ENCODE measurements at places on chromosomes 16 and 17.

DNA sequence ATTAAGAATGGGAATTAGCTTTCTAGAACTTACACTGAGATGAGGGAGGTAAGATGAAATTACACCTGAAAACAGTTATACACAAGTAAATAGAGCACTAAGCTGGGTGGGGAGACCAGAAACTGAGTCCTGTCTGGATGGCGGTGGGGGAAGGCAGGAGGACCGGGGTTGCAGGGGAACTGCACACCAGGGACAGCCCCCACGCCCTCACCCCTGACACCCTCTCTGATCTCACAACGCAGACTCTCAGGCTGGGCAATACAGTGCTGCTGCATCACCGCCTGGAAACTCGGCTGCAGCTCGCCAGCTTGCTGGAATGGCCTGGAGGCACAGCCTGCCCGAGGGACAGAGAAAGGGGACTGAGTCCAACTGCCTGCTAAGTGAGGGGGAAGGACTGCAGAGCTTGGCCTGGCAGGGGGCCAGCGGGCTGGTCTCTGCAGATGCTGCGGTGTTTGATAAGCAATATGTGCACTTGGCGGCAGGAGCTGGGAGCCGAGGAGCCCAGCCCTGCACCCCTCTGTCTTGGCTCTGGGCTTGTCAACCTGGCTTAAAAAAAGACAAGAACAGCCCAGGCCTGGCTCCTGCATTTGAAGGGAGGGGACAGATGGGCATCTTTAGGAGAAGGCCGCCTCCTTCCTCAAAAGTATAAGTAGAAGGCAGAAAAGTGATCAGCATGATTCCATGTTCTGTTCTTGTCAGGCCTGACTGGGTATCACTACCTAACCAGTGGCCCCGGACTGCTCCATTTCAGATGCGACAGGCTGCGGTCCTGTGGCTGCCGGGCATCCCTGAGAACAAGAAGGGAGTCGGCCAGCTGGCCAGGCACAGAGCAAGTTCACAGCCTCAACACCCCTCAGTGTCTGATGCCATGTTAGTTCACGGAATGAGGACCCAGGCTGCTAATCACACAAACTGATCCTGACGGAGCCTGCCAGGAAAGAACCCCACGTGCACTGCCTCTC lies 30.2 kb downstream of the SPHK1 start:
- no peak for DNase-seq

DNA sequence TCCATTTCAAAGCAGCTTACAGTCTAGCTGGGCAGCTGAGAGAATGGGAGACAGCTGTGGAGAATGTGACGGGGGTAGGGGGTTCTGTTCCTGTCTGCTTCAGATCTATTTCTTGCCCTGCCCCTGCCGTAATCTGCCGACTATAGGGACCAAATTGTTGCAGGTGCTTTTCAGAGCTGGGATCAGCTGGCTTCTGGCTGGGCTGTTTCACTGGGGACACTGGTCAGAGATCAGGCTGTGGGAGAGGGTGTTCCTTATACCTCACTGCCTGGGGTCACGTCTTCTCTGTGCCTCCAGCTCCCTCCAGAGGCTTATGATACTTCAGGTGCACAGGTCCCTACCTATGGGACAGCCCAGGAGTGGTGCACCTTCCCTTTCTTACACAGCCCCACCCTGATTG lies 514.9 kb upstream of the GOT2 start:
- DNase-seq: no peak

- no peak for DNase-seq
Measured at GRCh38 chr16:2086812-2087747, 39.3 kb downstream of the TSC2 start.

- DNase-seq: no peak
Measured at GRCh38 chr16:47198180-47198575, 54.4 kb upstream of the NETO2 start.

DNA sequence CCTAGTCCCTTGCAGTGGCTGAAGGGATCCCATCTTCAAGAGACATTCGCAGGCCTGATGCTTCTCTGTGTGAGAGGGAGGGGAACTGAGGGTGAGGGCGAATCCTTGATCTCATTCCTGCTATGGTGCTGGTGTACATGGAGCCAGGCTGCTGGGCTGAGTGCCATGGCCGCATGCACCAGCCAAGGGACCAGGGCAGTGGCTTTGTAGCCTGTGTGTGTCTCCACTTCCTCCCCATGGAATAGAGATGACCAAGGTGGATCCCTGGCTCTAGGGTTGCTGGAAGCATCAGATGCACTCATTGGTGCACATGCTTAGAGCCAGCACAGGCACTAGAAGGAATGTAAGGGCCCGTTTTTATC lies 195.0 kb downstream of the FOXL1 start:
- no peak for DNase-seq

DNA sequence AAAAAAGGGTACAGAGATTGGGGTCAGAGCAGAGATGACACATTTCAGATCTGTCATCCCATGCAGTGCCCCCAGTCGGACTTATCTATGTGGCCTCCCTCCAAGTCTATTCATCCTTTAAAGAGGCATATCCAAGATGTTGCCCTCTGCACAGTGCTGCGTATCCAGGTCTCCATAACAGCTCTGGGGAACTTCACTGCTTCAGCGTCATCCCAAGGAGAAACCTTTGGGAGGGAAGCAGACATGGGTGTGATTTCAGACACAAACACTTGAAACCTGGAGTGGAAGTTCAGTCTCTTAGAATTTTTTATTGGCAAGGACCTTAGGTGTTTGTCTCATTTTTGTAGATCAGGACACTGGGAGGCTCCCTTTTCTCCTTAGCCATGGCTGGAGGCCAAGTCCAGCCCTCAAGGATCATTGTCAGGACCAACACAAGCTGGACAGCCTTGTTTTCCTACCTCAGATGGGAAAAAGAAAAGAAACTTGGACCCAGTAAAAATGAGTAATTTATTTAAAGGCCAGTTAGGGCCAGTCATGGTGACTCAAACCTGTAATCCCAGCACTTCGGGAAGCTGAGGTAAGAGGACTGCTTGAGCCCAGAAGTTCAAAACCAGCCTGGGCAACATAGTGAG lies 23.9 kb upstream of the NLK start:
- no peak for DNase-seq

GRCh38 chr17:74413491-74413890 lies 18.4 kb upstream of the GPRC5C start:
- DNase-seq: no peak

DNA sequence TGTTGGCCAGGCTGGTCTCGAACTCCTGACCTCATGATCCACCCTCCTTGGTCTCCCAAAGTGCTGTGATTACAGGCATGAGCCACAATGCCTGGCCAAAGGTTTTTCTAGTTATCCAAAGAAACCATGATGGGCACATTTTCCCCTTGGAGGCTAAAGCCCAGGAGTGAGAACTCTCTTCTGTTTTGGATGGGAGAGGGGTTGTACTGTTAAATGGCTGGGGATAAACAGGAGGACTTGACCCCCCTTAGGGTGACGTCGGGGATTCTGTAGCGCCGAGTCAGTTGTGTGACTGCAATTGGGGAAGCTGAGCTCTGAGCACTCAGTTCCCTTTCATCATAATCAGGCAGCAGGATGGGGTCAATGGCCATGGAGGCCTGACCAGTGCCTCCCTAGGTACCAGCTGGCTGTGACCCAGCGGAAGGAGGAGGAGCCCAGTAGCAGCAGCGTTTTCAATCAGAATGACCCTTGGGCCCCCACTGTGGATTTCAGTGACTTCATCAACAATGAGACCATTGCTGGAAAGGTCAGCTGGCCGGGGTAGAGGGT lies 4.1 kb downstream of the AOC3 start:
- no peak for DNase-seq

DNA sequence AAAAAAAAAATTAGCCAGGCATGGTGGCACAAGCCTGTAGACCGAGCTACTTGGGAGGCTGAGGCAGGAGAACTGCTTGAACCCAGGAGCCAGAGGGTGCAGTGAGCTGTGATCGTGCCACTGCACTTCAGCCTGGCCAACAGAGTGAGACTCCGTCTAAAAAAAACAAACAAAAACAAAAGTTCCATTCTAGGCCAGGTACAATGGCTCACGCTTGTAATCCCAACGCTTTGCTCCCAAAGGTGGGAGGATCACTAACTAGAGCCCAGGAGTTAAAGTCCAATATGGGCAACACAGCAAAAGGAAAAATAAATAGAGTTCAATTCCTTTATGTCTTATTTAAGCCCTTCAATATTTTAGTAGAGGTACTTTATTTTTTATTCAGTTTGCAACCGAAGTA lies 47.5 kb downstream of the CNOT1 start:
- no peak for DNase-seq

DNA sequence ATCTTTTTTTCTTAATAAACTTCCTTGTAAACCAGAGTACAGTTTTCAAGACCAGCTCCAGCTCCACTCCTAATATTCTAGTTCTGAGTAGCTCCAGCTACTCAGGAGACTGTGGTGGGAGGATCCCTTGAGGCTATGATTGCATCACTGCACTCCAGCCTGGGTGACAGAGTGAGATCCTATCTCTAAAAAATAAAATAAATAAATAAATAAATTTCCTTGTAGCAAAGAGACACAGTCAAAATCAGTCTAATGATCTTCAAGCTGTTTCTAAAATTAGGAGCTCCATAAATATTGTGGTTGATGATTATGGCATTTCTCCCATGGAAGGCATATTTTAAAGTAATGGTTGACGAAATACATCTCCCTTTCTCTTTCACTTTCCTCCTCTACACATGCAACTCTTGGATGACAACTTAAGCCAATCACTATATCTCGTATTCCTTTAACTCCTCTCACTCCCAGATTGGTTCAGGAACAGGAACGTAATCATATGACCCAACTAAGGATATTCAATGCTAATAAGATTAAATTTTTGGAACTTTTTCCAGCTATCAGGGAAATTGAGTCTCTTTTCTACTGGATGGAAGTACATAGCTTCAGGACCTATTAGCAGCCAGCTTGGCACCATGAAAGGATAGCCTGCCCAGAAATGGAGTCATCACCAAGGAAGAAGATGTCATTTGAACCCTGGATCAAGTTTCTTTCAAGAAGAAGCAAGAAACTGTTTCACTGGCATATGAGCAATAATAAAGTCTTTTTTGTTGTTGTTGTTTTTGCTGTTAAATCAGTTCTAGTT lies 42.1 kb upstream of the TAOK1 start:
- no peak for DNase-seq

DNA sequence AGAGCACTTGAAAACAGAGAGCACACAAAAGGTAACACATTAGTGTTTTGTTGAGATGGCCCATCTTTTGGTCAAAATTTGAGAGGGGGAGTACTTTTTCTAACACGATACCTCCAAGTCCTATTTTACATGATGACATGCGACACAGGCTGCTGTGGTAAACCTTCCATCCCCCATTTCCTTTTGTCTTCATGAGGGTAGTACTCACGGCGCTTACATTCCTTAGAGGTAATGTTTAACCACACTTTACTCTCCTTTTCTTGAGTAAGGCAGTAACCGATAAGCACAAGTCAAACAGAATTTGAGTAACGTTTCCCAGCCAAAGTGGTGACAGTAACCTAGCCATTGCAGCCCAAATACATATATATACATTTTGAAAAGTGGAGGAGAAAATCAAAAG lies 35.8 kb upstream of the PITPNM3 start:
- no peak for DNase-seq

DNA sequence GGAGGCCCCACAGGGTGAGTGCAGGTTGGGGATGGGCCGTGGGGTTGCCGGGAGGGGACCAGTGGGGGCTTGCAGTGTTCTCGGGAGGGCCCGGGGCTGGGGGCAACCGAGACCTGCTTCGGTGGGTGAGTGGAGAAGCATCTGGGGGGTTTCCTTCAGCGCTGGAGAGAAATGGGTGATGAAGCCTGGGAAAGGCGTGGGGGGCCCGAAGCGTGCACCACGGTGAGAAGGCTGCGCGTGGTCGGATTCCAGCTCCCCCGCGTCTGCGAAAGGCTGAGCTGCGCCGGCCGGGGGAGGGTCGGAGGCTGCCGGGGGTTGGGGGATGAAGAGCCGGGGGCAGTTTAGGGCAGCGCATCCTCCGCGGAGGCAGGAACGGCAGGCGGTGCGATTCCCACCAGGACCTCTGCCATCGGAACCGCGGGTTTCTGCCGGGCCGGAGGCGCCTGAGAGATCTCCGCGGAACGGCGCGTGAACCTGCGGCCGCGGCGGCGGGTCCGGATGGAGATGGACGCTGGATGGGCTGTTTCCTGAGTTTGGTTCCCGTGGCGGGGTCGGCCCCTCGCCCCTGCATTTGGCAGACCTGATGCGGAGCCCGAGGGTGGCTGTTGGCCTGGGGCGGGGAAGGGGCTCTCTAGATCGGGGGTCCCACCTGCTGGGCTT lies 6.9 kb upstream of the SSTR5 start:
- no peak for DNase-seq

DNA sequence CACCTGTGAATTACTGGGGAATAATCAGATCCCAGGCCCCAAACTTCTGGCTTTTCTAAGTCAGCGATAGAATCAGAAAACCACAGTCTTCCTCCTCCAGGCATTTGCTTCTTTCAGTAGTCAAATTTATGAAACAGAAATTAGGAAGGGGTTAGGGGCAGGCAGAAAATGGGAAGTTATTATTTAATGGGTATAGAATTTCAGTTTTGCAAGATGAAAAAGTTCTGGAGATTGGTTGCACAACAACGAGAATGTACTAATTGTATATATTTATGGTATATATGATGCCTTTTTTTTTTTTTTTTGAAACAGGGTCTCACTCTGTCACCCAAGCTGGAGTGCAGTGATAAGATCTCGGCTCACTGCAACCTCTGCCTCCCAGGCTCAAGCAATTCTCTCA lies 23.5 kb downstream of the ORC6 start:
- no peak for DNase-seq

DNA sequence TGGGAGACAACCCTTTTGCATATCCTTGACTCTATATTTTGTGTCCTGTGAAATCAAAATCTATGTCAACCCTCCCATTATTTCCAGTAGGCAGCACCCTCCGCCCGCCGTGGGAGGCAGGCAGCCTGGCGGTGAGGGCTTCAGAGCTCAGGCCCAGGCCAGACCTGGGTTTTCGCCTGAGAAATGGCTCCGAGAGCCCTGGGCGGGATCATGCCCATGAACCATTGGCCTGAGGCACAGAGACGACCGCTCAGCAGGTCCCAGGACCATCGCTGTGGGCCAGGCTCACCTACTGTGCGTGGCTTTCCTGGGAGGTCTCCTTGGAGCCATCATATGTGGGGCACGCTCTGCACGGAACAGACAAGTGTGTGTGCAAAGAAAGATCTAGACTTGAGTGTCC lies 6.3 kb upstream of the SLC38A8 start:
- DNase-seq: no peak

All from activated T-cell treated with anti-CD3 and anti-CD28 coated beads, Interleukin-2, amount 50 U/mL, for 72 hours (primary cell).